ENCODE measurements at places on chromosomes 1 and 21.

DNA sequence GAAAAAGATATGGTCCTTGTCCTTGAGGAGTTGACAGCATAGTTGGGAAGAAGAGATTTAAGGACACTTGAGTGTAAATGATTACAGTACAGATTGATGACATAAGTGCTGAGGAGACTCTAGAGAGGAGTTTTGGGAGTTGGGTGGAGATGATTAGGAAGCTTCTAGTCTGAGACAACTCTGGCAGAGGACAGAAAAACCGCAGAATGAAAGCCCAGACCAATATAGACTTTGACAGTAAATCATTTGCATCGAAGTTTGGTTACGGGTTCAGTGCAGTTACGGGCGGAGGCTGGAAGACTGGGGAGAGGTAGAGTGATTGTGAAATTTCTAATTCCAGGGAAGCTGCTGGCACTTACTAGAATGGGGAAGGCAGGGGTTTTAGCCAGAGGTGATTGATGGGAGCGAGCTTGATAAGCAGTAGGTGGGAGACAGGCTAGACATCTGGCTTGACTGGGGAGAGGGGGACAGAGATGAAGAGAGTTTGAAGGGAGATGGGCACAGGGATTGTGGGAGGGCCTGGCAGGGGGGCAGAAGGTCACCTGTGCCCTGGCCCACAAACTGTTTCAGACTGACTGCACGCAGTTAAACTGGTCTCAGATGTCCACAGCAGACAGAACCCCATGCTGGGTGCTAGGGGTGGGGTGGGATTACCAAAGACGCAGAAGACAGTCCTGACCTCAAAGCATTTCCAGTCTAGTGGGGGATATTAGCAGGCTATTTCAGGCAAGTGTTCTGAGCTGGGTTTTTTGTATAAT is 20.1 kb downstream of the SH2D2A start:
- DNase-seq: no peak

- DNase-seq: no peak
Measured at GRCh38 chr1:7558481-7558880, 212.6 kb upstream of the VAMP3 start.

DNA sequence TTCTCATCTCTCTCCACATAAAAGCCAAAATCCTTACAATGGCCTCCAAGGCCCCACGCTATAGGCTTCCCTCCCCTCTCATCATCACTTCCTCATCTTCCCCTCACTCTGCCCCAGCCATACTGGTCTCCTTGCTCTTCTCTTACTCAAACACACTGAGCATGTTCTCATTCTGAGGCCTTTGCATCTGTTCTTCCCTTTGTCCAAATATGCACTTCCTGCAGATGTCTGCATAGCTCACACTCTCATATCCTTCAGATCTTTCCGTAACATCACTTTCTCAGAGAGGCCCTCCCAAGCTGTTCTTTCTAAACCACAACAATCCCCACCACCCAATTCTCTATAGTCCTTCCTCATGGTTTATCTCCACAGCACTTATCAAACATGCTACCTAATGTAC is 284.1 kb downstream of the HHIPL2 start:
- no peak for DNase-seq

GRCh38 chr1:219990782-219991510 is 55.4 kb downstream of the EPRS1 start:
- no peak for DNase-seq

DNA sequence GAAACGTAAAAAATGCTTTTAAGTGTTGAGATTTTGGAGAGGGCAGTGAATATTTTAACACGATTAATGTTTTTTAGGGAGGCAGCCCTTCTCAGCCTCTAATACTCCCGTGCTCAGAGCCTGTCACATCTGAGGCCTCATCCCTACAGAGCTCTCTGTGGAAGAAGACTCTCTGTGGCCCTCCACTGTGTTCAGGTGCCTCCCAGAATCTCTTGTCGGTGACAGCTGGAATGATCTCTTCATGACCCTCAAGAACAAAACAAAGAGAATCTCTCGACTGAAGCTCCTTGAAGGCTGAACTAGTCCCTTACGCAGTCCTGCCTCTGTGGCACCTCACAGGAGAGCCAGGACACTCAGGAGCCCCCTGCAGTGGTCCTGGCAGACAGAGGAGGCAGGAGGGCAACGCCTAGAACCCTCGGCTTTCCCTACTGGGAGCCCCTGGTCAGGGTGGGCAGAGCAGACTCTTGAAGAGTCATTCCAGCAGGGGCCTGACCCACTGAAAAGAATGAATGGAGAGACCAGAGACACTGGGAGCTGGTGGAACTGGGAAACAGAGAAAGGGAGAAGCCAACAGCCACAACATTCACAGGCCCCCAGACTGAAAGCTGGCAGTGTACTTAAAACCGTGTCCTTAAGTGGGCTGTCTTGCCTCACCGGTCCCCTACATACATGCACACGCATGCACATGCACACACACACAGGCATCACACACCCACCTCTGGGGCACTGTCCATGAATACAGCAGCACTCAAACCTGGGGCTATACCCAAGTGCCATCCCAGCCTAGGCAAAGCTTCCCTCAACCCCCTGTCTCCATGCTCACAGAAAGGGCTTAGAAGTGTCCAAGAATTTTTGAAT is 67.5 kb upstream of the ANGPTL1 start:
- DNase-seq: no peak

- DNase-seq: no peak
Measured at GRCh38 chr21:41497008-41497407, 10.9 kb downstream of the TMPRSS2 start.

DNA sequence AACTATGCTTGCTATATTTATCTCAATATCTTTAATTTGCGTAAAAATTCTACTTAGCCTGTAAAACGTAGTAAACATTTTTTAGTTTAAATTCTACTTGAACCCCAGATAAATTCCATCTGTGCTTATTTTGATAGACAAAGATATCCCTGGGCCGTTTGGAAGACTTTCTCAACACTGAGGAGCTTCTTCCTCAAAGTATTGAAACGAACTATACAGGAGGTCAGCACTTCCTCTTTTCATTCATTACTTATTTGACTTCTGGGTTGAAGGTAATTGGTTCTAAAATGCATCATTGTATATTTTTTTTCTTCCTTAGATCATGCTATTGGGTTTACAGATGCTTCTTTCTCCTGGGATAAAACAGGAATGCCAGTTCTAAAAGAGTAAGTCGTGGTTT is 74.7 kb downstream of the HSPA13 start:
- no peak for DNase-seq

DNA sequence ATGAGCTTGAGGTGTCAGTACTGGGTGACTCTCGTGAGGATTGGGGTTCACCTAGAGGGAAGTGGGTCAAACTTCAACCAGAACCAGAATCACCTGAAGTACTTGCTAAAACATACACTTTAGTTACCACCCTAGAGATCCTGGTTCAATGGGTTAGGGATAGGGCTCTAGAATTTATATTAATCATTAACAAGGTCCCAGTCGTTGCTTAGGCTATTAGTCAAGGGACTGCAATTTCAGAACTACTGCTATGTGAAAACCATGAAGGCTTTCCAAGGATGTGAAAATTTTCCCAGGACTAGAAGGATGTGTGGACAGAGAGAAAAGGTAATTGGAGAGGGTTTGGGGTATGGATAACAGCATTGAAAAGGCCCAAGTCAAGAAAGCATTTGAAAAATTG is 162.6 kb downstream of the GRIK1 start:
- DNase-seq: no peak

- DNase-seq: no peak
Measured at GRCh38 chr1:230798491-230798890, 51.3 kb downstream of the CAPN9 start.

DNA sequence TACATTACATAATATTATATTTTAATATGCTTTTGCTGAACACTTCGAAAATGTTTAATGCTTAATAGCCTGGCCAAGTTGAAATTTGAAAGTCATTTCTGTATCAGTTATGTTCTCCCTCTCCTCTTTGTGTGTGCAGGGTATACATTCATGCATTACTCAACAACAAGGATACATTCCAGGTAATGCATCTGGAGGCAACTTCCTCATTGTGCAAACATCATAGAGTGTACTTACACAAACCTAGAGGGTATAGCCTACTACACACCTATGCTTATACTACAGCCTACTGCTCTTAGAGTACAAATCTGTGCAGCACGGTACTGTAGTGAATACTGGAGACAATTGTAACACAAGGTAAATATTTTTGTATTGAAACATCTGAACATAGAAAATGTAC is 407.3 kb downstream of the MRPL39 start:
- no peak for DNase-seq

DNA sequence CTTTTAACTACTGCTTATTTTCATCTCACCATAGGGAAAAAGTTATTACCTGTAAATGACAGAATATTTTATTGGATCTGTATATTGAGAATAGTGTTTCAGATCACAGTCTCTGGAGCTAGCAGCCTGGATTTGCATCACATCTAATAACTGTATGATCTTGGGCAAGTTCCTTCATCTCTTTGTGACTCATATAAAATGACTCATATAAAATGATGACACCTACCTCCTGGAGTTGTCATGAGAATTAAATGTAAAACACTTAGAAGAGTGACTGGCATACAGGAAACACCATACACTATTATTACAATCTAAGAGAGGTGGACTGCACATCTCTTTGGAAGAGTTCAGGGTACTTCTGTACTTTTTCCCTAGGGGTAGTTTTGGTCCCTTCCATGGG is 421.3 kb downstream of the NEGR1 start:
- no peak for DNase-seq

DNA sequence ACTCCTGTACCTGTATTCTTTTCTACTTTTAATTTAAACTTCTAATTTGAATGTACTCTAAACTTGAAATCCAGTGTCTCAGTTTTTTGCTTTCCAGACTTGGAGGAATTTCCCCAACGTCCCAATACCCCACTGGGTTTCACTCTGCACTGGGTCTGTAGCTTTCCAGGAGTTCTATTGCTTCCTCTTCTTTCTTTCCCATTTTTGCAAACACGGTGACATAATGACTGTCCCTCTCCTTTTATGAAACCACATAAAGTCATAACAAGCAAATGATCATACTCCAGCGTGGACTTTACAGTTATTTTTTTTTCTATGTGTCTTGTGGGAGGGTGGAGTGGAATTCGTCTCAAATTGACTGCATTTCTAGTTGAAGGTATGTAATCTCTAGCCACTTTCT is 97.1 kb downstream of the FASLG start:
- DNase-seq: no peak

GRCh38 chr21:35509001-35509704 is 460.1 kb upstream of the RUNX1 start:
- DNase-seq: no peak

GRCh38 chr21:36745459-36745858 is 46.5 kb downstream of the SIM2 start:
- no peak for DNase-seq

- DNase-seq: no peak
Measured at GRCh38 chr1:63004868-63005267, 220.9 kb downstream of the ATG4C start.

GRCh38 chr1:244311784-244312532 is 139.8 kb downstream of the ADSS2 start:
- DNase-seq: no peak

- no peak for DNase-seq
Measured at GRCh38 chr1:68815632-68816031, 318.8 kb upstream of the DEPDC1 start.

DNA sequence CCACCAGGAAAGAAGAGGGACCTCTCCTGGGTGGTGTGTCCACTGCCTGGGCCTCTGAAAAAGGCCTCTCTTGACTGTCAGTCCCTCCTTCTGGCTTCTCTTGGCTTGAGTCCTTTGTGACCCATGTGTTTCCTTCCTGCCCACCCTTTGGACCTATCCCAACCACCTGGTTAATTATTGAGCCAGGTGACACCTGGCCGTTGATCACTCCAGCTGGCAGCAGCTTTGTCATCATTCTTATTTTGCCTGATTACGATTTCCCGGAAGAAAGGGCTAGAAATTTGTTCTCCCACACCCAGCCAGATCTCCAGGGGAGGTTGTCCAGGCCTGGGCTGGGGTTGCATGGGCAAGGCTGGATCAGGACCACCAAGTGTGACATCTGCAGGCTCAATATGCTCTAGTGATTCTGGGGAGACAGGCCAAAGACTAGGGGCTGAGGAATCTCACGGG is 24.8 kb downstream of the CSF1 start:
- DNase-seq: no peak

- no peak for DNase-seq
Measured at GRCh38 chr1:235703506-235703905, 53.9 kb upstream of the GNG4 start.

GRCh38 chr1:231040019-231040799 is at the start of gene FAM89A:
FAM89A (minus strand) TSS chr1:231040254; CDS start chr1:231040211, 43 bp downstream.
- DNase-seq: no peak

- DNase-seq: no peak
Measured at GRCh38 chr1:34779526-34779925, 1.5 kb upstream of the GJB3 start.

- DNase-seq: peak; percentile 95
Measured at GRCh38 chr1:220748089-220748934, at the start of gene MTARC2. MTARC2 (plus strand) TSS chr1:220748322; CDS start chr1:220748532, 210 bp downstream.

GRCh38 chr21:36654324-36654723 is 44.6 kb upstream of the SIM2 start:
- no peak for DNase-seq

DNA sequence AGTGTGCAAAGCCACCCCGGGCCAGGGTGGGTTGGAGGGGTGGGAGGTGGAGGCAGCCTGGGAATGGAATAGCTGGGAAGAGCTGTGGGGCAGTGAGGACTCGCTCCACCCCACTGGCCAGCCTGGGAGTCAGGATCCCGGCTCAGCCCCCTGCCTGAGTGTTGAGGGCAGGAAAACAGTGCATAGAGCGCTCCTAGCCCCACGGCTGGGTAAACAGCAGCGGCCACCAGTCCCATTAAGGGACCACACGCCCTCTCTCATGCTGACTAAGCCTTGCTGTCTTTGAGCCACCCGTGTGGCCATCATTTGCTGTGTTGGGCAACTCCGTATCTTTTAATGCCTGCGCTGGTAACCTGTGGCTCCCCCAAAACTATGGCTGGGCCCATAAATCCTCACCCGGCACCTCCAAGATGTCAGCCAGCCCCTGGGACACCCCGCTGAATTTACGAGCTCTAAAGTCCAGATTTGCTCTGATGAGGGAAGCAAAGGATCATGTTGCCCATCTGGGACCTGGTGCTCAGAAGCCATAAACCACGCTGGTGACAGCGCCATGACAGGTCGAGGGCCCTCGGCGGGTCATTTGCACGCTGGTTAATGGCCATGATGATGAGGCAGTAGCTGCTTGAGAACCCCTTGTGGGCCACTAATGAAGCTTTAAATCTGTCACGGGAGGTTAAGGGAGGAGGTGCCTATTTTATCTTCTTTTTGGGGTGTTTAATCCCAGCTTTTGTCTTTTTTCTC is 34.9 kb downstream of the SYF2 start:
- DNase-seq: no peak

DNA sequence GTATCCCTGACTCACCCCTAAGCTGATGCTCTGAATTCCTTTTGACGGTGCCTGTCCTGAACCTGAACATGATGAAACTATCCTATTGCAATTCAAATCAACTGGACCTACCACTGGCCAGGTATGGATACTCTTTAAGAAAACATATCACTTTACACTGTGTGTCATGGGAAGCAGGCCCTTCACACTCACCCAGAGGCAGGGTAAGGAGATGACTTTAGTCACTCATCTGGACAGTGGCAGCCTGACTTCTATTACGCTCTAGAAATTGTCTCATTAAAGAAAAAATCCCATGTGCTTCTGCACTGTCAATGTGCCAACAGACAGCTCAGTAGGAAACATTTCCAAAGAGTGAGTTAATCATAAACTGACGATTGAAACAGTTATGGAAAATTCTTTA is 94.3 kb downstream of the VAV3 start:
- DNase-seq: no peak
